Neural cell (in vitro differentiated cells): ENCODE measurements at places on chromosomes 6 and 20. TPM values are rescaled to one million over a fixed set of nuclear protein-coding genes. Genes with fewer than 3 reads are reported as not detected.

Gene LINC00237
- polyA plus RNA-seq = not detected in 2 replicates

Gene MYH7B
- polyA plus RNA-seq = 0.18 TPM in 1 of 2 replicates, not detected in the other

Gene CST2
- not detected in 2 replicates for polyA plus RNA-seq

Gene DNAH8
- 0.07 and 0.10 TPM in 2 replicates for polyA plus RNA-seq

Gene BMP5
- 0.12 and 0.14 TPM in 2 replicates for polyA plus RNA-seq

Gene PDYN
- polyA plus RNA-seq = 17.3 and 17.7 TPM in 2 replicates

Gene NNAT
- 996 and 1,180 TPM in 2 replicates for polyA plus RNA-seq

Gene ANKRD66
- not detected in 2 replicates for polyA plus RNA-seq

Gene VWA7
- polyA plus RNA-seq = 5.3 and 5.7 TPM in 2 replicates

Gene WFDC10B
- polyA plus RNA-seq = not detected in 2 replicates

Gene BPI
- polyA plus RNA-seq = not detected in 2 replicates

Gene CHRNA4
- 6.8 and 10.5 TPM in 2 replicates for polyA plus RNA-seq

Gene NRN1
- 3.5 and 4.4 TPM in 2 replicates for polyA plus RNA-seq

Gene OOEP
- polyA plus RNA-seq = not detected in 2 replicates

Gene GHRH
- polyA plus RNA-seq = not detected in 2 replicates

Gene B3GAT2
- polyA plus RNA-seq = 4.1 and 5.6 TPM in 2 replicates

Gene NOP56
- 184 and 188 TPM in 2 replicates for polyA plus RNA-seq

Gene SLC17A3
- polyA plus RNA-seq = not detected in 2 replicates
